ENCODE measurements at places on chromosomes 1 and 21.

DNA sequence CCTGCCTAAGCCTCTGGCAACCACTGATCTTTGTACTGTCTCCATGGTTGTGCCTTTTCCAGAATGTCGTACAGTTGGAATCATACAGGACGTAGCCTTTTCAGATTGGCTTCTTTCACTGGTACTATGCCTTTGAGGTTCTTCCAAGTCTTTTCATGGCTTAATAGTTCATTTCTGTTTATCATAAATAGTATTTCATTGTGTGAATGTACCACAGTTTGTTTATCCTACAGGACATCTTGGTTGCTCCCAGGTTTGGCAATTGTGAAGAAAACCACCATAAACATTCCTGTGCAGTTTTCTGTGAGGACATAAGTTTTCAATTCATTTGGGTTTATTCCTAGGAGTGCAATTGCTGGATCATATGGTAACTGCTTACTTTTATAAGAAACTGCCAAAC is 190.6 kb upstream of the RAB4A start:
- no peak for DNase-seq

GRCh38 chr1:218588540-218589172 is 243.5 kb downstream of the TGFB2 start:
- DNase-seq, result no peak

DNA sequence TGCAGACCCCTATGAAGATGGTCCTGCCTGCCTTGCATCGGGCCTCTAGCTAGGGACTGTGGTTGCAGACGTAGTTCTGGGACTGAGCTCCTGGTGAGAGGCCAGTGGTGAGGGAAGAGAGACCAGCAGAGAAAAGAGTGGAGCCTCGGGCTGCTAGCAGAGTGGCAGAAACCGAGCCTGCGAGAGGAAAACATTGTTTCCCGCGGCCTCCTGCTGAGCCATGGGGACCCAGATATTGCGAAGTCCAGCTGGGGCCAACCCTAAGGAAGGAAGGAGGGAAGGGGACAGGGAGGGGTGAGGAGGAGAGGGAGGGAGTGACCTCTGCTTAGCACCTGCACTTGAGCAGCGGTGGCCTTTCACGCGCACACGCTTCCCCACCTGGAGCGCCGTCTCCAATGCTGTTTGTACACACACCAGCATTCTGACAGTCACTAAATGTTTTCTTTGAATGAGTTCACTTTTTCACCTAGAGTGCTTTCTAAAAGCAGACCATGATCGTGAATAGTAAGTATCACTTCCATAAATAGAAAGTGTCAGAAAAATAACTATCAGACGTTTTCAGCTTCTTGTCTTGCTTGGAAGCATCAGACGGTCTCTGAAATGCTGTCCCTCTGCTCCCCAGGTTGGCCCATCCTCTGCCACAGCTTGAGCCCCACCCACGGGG is 2.5 kb upstream of the FNDC10 start:
- DNase-seq, result no peak

DNA sequence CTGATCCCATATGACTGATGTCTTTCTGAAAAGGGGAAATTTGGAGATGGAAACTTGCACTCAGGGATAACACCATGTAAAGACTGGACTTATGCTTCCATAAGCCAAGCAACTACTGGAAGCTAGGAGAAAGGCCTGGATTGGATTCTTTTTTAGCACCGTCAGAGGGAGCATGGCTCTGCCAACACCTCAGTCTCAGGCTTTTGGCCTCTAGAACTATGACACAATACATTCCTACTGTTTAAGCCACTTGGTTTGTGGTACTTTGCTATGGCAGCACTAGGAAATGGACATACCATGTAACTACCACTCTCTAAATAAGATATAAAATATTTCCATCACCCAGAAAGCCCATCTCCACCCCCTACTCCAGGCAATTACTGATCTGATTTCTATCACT is 139.7 kb downstream of the CYYR1 start:
- no peak for DNase-seq

GRCh38 chr1:234721476-234722269 is 111.7 kb upstream of the IRF2BP2 start:
- no peak for DNase-seq

- DNase-seq, result no peak
Measured at GRCh38 chr21:27339902-27340301, 373.0 kb upstream of the ADAMTS5 start.

GRCh38 chr21:43193651-43194302 is 25.0 kb downstream of the CRYAA start:
- DNase-seq, result no peak

- DNase-seq, result no peak
Measured at GRCh38 chr1:104706631-104707147, 957.0 kb downstream of the AMY1C start.

DNA sequence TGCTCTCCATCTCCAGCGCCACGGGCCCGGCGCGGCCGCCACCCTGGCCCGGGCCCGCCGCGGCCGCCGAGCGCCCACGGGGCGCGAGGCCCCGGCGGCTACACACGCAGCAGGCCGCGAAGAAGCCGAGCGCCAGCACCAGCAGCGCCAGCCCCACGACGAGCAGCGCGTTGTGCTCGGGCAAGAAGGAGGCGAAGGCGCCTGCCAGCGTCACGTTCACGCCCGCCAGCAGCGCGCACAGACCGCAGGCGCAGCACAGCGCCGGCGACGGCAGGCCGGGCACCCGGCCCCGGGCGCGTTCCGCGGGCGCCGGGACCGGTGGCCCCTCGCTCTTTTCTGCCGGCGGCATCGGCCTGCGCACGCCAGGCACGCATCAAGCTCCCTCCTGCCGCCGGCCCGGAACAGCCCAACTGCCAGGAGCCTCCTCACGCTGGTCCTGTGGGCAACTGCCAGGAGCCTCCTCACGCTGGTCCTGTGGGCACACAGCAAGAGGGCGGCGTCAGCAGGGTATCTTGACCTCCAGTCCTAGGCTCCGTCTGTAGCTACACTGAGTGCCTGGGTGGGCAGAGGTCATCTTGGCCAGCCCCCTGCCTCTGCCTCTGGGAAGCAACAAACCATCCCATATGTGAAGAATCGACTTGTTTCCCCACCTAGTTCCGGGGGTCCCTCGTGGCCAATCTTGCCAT is 18.1 kb downstream of the KNCN start:
- DNase-seq, result no peak

DNA sequence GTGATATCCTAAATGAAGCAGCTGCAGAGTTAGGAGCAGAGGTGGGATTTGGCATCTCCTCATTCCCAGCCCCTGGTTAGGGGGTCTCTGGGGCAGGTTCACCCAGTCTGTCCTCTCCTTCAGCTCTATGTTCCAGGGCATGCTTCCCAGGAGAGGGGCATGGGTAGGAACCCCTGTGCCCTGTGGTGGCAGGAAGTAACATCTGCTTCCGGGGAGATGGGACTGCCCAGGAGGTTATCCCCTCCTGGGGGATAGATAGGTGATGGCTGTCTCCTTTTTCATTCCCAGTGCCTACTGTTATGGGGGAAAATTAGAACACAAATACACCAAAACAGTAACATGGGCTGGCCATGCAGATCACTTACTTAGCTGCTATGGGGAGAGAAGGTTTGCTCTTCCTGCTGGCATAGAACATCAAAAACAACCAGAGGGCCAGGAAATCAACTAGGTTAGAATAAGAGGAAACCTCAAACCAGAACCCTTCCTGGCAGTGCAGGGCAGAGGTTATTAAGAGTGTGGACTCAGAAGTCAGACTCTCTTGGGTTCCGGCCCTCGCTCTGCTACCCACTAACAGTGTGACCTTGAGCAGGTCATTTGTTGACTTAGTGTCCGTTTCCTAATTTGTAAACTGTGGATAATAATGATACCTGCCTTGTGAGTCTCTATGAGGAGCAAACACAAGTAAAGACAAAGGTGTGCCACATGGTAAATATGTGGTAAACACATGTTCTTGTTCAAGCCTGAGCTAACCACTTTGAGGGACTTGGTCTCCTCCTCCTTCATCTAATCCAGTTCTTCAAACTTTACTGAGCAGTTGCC is 157.8 kb upstream of the JUN start:
- DNase-seq, result no peak

- no peak for DNase-seq
Measured at GRCh38 chr1:39238476-39238875, 34.0 kb downstream of the MACF1 start.

GRCh38 chr1:85583611-85584263 is 3.2 kb downstream of the CCN1 start:
- DNase-seq, result no peak

DNA sequence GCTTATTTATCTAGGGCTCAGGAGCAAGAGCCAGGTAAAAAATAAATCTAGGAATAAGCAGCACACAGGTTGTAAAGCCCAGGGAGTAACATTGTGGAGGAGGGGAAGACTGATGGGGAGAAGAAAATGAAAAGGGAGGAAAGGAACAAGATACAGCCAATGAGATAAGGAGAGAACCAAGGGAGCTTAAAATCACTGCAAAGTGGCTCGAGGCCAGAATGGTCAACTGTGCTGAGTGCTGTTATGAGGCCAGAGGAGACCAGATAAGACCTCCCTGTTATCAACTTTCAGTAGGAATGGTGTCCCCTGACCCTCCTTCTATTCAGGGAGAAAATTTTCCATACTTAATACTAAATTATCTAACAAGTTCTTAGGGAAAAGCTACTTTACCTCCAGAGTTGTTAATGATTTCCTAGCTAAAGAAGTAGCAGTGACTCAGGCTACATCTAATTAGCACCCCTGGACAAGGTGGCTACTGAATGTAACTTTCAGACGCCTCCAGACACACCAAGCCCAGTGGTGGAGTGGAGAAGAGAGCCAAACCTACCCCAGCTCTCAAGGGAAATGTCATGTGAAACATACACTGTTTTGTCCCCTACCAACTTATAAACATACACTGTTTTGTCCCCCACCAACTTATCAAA is 25.5 kb downstream of the ENAH start:
- no peak for DNase-seq

GRCh38 chr21:39071623-39072214 is 111.5 kb downstream of the PSMG1 start:
- no peak for DNase-seq

- DNase-seq, result no peak
Measured at GRCh38 chr1:213120386-213120785, 69.3 kb downstream of the RPS6KC1 start.

GRCh38 chr1:244431166-244431565 is 20.5 kb downstream of the ADSS2 start:
- no peak for DNase-seq

DNA sequence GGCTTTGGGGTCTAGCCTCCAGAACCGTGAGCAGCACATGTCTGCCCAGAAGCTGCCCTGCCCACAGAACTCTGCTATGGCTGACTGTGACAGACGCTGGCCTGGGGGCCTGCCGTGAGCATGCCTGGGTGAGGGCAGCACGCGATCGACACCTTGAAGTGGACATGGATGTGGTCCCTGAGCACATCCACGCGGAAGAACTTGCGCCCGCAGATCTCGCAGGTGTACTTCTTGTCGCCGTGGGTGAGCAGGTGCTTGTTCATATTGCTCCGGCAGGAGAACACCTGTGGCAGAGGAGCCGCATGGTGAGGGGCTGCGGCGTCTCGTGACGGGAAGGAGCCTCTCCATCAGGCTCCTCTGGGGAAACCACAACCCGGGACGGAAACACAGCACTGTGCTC is 56.0 kb downstream of the PRDM15 start:
- no peak for DNase-seq

DNA sequence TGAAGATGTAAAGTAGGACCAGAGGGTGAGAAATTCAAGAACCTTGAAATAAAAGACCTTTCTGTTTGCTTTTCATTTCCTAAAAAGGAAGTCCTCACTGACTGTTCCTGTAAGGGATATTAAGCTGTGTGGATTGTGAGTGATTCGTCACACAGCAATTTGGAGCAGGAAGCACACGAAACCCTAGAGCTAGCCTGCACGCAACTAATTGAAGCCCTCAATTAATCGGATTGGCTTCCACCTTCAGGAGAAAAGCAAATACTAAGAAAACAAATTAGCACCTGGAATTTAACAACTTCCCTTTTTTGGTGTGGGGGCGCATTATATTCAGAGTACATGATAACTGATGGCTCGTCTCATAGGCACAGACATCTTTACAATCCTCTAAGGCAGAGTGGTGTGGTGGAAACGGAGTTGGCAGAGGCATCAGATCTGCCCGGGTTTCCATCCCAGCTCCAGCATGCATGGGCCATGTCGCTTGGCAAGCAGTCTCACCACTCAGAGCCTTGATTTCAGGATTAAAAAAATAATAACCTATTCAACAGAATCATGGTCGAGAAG is 95.2 kb downstream of the KCNJ15 start:
- DNase-seq, result no peak

GRCh38 chr1:39082010-39082799 is 56.1 kb downstream of the NDUFS5 start:
- no peak for DNase-seq

GRCh38 chr1:246159279-246160227 is 347.5 kb downstream of the SMYD3 start:
- DNase-seq, result no peak

GRCh38 chr1:36089393-36090121 is 865 bp downstream of the ADPRS start:
- no peak for DNase-seq

DNA sequence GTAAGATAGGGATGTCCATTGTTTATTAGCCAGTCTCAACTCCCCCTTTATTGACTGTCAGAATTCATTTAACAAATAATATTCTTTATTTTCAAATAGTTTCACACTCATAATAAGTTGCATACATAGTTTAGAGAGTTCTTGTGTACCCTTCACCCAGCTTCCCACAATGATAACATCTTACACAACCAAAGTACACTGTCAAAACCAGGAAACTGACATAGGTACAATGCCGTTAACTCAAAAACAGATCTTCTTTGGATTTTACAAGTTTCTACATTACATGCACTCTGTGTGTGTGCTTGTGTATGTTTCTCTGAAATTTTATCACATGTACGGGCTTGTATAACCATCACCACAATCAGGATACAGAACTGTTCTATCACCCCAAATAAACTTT is 64.4 kb upstream of the IFNLR1 start:
- no peak for DNase-seq

DNA sequence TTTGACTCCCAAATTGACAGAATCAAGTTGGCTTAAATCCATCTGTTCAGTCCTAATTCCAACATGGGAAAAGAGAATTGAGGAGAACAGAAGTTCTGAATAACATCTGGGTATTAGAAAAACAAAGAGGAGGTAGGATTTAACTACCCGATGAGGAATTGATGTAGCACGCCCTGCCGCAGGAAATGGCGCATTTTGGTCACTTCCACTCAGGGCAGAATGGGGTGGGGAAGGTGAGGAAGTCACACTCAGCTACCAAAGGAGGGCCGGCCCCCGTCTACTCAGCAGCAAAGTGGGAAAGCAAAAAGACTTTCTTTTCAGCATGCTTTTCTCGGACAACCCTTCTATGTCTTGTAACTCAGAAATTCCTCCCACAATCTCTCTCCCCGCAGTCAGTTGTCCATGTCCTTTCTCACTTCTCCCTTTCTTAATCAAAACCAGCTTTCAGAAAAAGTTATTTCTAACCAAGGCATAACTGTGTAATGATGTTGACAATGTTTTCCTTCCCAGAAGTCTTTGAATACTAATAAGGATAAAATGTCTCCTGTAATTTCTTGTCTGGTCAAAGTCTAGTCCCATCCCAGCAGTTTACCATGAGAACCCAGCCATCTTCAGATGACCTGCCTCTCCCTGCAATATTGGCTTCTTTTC is 60.5 kb upstream of the SIPA1L2 start:
- no peak for DNase-seq
